SW480 (cell line): ENCODE measurements at places on chromosomes 7 and 10.

DNA sequence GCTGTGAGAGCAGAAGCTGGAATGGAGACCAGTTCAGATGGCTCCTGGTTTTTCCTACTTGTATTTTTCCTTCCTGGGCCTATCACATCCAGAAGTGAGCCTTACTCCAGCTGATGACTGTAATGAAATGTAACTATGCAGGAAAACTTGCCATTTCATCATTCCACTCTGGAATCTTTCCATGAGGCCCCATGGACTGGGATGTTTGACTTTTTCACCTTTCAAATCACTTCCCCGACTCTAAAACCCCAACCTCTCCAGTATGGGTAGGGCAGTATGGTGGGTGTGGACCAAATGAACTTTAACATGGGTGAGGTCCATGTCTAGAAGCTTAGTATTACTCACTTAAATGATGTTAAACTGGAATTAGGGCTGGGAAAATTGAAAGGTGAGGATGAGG, 40.3 kb upstream of the DLD start:
- no peak for DNase-seq

GRCh38 chr10:116674901-116675423, 54.2 kb downstream of the PNLIPRP2 start:
- no peak for DNase-seq

GRCh38 chr10:58721601-58722281, 209.1 kb downstream of the BICC1 start:
- DNase-seq, result no peak

DNA sequence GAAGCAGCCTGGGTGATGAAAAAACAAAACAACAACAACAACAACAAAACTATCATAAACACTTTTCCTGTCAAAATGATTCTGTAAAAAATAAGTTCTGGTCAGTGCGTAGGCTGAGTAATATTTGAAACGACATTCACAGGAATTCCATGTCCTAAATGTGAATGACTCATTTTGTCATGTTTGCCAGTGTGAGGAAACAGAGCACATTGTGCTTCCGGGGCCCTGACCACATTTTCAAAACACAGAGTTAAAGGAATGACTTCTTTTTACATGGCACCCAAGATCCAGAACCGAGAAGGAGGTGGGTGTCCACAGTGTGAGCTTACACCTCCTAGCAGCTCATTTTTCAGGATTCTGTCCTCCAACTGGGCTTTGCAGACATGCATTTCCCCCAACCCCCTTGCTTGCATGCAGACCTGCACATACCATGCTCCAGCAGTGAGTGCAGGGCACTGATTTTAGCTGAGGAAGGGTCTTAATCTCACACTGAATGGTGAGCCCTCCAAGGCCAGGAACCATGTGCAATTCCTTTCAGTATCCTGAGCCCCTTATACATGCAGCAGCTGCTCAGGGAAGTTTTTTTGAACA, 3.0 kb downstream of the CLRN3 start:
- DNase-seq, result peak; percentile 71

DNA sequence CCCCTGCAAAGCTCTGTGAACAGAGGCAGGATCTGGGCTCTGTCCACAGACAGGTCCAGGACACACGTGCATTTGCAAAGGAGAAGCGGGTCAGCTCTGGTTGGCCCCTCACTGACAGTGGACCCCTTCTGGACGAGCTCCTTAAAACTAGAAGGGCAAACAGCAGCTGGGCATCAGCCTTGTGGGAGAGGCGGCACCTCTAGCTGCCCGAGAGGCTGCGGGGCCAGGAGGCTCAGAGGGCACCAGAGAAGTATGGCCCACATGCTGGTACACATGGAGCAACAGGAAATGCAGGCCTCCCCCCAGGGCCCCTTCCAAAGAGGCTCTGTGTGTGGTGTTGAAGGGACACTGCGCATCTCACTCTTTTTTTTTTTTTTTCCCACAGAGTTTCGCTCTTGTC, 233.0 kb upstream of the TCERG1L start:
- DNase-seq, result no peak
